ENCODE measurements at places on chromosomes 12 and 14.

- DNase-seq: no peak
Measured at GRCh38 chr12:96101806-96102205, 66.4 kb upstream of the LTA4H start.

- DNase-seq: no peak
Measured at GRCh38 chr12:122875590-122876220, 20.2 kb downstream of the VPS37B start.

DNA sequence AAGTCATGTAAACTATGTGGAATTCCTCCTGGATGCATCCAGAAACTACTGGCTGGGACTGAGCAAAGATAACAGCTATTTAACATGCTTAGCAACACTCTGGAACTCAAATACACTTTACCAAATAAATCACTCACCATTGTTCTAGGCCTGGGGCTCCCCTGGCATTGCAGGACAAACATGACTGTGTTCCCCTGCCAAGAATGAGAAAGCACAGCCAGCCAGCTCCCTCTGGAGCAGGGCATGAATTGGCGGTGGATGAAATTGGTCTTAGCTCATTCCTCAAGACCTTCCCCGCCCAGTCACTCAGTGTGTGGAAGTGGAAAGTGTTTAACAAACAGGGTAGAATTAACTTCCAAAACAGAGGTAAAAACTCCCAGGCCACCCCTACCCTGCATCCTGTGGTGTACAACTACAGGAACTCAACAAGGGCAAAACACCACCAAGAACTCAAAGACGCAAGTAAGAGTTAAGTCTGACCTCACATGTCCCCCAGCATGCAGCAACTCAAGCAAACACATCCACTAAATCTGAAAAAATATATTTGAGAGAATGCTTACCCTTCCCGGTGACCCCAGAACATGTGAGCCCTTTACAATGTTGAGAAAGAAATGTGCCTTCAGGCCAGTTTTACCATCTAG is 58.4 kb upstream of the BDKRB2 start:
- no peak for DNase-seq

DNA sequence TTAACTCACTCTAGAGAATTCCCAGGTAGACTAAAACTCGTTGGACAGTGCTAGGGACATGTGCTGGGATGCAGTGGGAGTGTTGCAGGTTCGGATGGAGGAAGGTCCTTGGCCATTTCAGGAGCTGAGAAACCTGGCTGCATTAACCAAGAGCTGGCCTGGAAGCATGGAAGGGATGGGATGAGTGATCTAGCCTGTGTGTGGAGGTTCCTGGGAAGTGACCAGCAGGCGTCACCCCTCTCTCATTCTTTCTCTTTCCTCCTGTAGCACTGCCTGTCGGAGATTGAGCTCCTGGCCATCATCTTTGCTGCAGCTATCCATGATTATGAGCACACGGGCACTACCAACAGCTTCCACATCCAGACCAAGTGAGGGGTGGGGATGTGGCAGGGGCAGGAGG is 15.6 kb downstream of the PPP1R1A start:
- no peak for DNase-seq

GRCh38 chr14:61752626-61753025 is 9.6 kb upstream of the SNAPC1 start:
- DNase-seq: peak; percentile 85

DNA sequence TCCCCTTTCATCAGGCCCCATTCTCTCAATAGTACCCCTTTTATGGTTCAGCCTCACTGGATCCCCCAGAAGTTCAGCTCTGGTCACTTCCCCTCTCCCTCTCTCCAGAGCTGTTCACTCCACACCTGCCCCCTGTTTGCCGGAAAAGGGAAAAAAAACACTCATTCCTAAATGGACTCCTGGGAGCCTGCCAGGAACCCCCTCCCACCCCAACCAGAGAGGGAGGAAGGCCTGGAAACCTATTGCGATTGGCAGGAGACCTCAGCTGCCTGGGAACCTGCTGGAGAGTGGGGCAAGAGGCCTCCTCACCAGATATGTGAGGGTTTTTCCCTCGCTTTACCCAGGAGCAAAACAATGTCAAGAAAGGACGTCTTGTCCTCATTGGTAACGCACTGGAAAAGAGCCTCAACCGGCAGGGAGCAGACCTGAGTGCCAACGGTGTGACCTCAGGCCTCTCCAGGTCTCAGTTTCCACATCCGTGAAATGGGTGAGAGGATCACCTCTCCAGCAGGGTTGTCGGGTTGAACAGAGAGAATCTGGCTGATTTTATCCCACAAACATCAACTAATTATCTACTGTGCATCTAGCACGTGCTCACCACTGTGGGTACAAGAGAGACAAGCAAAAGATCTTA is 4.6 kb downstream of the DTX1 start:
- no peak for DNase-seq

GRCh38 chr12:31749024-31749704 is 20.3 kb upstream of the AMN1 start:
- DNase-seq: peak; percentile 89

- no peak for DNase-seq
Measured at GRCh38 chr12:80291108-80291754, 152.8 kb upstream of the PTPRQ start.

GRCh38 chr12:116990971-116991966 is 80.5 kb downstream of the FBXW8 start:
- no peak for DNase-seq

DNA sequence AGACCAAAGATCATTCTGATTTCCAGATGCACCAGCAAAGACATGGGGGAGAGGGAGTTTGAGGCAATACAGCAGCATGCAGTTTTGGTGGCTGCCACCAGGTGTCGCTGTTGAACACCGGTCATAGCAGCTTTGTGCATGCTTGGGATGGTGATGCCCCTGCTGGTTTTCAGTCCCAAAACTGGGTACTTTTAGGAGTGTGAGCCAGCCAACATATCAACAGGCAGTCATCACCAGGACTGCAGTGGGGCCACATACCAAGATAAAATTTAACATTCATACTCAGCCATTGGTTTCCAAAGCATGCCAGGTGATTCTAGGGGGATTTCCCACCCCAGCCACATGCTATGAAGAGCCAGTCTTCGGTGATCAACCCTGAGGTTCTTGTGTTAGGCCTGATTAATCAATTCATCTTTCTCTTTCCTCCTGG is 64.2 kb downstream of the PHETA1 start:
- peak; percentile 46 for DNase-seq

DNA sequence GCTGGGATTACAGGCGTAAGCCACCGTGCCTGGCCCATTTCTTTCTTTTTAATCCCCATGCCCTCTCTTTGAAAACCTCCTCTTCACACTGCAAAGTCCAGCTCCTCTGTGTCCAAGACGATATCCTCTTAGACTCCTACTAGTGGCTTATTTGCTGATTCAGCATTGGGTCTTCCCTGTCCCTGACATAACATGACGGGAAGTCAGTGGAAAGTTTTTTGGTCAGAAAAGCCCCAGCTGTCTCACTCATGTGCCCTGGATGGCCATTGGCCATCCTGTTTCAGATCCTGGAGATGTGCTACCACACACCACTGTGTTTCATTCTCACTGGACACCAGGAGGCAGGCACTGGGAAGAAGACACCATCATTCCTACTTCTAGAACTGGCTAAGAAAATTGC is 102.6 kb upstream of the MED13L start:
- peak; percentile 84 for DNase-seq

- DNase-seq: no peak
Measured at GRCh38 chr14:68638141-68638999, 154.5 kb downstream of the ZFP36L1 start.

DNA sequence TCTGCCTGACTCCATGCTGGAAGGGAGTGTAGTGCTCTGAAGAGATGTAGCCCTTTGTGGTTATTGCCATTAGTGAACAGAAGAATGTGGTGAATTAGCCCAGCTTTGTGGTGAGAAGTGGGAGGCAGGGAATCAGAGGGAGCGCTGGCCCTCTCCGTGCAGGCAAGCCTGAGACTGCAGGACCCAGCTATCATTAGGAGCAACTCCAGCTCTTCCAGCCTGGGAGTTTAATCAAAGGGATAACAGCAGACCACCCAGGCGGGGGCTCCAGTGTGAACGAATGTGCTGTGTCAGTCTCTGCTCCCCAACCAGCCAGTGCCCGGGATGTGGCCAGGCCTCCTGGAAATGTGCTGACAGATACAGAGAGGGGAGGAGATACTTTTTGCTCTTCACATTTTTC is 142.7 kb downstream of the TTLL5 start:
- no peak for DNase-seq

GRCh38 chr12:42944516-42944915 is 355.0 kb upstream of the PRICKLE1 start:
- no peak for DNase-seq

DNA sequence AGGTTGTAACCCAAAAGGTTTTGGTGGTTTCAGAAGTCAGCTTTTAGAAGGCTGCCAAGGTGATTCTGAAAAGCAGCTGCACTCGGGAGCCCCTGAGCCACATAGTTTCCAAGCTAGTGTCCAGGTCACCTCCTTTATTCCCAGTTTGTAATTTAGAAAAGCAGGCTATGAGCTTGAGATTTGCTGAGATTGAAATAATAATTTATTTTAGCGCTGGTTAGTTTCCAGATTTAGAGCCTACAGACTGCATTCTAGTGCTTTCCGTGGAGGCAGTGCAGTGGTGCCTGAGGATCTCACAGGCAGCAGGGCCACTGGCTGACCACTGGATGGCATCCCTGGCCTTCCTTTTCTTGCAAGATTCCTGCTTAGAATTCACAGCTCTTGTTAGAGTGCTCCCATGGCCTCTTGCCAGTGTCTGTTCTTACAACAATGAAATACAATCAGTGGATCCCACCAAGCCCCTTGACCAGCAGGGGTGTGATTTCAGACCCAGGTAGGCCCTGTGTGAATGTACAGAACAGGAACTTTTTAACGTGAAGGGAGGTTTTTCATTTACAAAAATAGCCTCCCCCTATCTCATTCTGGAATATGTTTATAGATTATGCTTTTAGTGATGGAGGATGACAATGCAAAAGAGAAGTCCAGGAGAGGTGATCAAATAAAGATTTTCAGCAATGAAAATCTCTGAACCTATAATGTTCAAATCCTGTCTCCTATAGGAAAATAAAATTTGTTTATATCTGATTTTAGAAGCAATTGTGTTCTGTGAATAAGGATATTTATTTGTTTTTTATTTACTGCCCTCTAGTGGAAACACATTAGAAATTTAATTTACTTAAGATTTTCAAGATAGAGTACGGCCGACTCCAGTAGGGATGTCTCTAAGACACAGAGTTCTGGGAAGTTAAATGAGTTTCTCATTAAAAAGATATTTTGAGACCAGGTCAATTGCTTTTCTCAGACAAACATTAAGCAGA is 362.1 kb upstream of the STXBP6 start:
- peak; percentile 14 for DNase-seq

- no peak for DNase-seq
Measured at GRCh38 chr12:22256041-22256441, 78.5 kb downstream of the ST8SIA1 start.

Data from suppressor macrophage treated with lipopolysaccharide for 4 hours (primary cell).